Stimulated activated CD8-positive, alpha-beta memory T cell treated with anti-CD3 and anti-CD28 coated beads, Interleukin-4, amount 100 ng/mL, for 1 hour (primary cell): ENCODE measurements at places on chromosomes 6 and 20.

DNA sequence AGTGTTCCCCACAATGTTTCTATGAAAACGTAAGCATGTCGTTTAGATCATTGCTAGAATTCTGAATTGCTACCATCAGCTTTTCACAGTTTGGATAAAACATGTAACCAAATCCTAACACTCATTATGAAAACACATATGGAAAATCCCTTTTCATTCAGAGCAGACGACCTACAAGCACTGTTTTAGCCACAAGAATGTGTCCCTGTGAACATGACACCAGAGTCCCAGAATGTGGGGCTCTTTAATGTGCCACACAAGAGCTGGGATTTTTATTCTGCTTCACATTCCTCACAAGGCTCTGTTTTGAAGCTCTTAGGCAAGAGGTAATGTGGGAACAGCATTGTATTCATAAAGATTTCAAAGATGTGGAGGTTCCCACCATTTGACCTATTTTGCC, 141.1 kb upstream of the CITED2 start:
- DNase-seq, result no peak

DNA sequence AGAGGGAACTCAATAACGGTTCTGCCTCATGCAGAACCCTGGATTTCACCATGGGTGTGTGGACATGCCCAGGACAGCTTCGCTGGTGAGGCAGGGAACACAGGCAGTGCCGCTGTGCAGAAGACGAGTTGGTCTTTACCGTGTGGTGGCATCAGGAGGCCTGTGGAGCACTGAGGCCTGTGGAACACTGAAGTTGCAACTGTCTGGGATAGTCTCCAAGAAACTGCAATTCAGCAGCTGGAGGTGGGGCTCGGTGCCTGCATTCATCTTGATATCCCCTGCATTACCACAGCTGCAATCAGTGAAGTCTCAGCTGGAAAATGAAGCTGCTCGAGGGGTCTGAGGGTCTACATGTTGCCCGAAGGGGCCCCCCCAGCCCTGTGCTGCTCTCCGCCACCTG, 202.4 kb upstream of the CDH4 start:
- DNase-seq, result no peak

DNA sequence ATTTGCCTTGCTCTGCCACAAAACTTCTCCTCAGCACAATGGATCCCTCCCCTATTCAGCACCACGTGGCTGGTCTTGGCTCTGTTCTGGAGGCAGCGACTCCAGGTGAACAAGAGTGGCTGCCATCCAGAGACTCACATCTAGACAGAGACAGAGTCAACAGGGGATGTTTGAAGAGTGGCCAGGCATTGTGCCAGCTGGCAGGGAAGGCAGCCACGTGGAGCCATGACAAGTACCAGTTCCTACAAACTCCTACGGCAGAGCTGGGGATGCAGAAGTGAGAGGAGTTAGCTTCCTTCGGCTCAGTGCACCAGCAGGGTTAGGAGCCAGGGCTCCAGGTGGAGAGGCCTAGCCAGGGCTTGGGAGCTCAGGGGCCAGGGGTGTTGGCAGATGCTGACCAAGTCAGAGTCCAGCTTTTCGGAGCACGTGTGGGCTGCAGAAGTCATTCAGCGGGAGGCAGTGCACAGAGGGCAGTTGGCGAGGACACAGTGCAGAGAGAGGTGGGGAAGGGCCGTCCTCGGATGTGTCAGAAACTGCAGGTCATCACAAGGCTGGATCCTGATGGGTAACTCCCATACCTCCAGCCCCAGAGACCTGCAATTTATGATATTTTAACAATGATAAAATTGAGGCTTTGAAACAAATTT, 171.7 kb upstream of the PDE10A start:
- DNase-seq, result no peak

GRCh38 chr6:85547719-85548118, 45.9 kb downstream of the SNX14 start:
- no peak for DNase-seq

GRCh38 chr6:111201244-111201554, 113.9 kb downstream of the SLC16A10 start:
- DNase-seq, result no peak

DNA sequence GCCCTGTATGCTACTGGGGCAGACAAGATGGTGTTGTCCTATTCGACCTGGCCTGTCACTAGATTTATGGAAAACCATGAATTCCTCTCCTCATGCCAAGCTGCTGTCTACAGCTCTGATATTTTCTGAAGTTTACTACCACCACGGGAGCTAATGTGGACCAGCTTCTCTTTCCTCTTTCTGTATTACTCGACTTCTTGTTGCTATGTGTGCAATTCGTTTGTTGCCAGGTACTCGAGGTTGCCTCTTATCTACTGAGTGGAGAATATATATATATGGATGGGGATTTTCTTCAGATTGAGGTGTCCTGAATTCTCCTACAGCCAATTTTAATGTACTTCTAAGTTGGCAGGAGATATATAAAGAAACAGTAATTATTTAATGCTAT, 34.7 kb downstream of the MAN1A1 start:
- no peak for DNase-seq

GRCh38 chr6:167130008-167130677, 7.2 kb downstream of the CCR6 start:
- DNase-seq, result no peak

- no peak for DNase-seq
Observed at GRCh38 chr20:64119681-64120341, 12.4 kb upstream of the NPBWR2 start.

- DNase-seq, result no peak
Observed at GRCh38 chr6:99186417-99186816, 163.1 kb downstream of the FAXC start.

DNA sequence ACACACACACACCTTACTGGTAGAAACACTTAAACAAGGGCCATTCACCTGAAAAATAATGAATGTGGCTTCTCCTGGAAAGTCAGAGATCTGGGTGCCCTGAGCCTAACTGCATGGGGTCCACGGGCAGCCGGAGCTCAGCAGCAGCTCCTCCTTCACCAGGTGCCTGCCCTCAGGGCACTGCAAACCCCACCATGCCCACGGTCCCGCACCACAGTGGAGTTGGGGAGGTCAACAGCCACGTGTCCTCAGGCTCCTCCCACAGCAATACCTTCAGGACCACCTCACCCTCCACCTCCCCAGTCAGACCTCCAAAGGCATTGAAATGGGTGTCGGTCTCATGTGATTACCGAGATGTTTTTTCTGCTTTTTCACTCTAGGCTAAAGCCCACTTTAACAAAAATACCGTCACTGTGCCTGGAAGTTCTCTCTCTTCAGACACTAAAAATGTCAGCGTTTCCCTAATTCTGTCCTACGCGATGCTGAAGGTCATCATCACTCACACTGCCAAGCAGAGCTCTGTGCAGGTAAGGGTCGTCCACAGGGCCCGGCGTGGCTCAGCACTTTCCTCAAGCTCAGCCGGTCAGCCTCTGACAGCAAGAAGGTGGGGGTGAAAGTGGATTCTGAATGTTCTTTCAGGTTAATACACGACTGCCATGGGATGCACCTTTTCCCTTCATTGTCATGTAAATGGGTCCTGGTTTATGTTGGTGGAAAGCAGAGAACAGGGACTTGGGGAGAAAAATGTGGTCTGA, 48.9 kb downstream of the CDK5RAP1 start:
- DNase-seq, result no peak

DNA sequence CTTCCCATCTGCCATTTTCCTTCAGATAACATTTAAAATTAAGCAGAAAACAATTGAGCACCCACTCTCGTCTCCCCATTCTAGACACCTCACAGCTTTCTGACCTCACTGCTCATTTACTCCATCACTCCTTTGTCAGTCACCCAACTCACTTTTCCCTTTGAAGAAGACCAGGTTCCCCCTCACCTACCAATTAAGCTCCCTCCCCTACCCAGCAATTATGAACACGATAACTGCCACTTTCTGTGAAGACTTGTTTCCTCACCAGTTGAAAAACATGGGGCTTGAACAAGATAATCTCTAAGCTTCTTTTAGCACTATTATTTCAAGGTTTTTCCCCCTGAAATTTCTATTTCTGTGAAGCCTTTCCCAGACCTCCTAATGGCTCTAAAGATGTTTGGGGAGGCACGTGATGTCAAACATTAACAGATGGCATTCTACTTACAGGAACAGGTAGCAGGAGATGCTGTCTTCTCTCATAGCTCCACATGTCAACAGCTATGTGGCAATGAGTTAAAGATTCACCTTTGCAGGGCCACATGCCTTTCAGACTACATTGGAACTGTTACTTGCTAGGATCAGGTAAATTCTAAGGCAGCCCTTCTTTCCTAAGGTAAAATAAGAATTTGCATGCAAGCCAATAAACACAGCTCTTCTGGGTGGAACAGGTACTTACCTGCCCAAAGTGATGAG, 24.8 kb upstream of the SLA2 start:
- no peak for DNase-seq

GRCh38 chr6:127402890-127403617, 56.1 kb downstream of the KIAA0408 start:
- no peak for DNase-seq

- no peak for DNase-seq
Observed at GRCh38 chr6:14824060-14824459, 421.8 kb upstream of the JARID2 start.

DNA sequence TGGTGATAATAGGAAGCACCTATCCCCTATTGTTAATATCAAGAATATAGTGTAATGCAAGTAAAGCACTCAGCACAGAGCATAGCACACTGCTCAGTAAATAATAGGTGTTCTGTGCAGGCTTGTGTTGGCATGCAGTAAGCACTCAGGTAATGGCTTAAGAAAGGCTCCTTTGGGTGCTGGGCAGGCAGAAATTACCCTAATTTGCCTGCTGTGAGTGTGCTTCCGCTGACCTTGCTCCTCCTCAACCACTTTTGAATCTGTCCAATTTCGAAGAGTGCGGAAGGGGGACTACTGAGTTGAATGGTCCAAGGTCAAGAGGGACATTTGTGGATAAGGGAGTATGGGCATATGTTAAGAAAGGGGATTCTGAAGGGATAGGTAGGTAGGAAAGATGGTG, 15.4 kb downstream of the SRSF3 start:
- no peak for DNase-seq

GRCh38 chr6:144006736-144007477, 1.2 kb downstream of the PLAGL1 start:
- DNase-seq, result no peak

- DNase-seq, result no peak
Observed at GRCh38 chr6:63813566-63814120, 178.0 kb downstream of the PHF3 start.

- DNase-seq, result no peak
Observed at GRCh38 chr20:41657655-41658054, 39.5 kb upstream of the CHD6 start.

DNA sequence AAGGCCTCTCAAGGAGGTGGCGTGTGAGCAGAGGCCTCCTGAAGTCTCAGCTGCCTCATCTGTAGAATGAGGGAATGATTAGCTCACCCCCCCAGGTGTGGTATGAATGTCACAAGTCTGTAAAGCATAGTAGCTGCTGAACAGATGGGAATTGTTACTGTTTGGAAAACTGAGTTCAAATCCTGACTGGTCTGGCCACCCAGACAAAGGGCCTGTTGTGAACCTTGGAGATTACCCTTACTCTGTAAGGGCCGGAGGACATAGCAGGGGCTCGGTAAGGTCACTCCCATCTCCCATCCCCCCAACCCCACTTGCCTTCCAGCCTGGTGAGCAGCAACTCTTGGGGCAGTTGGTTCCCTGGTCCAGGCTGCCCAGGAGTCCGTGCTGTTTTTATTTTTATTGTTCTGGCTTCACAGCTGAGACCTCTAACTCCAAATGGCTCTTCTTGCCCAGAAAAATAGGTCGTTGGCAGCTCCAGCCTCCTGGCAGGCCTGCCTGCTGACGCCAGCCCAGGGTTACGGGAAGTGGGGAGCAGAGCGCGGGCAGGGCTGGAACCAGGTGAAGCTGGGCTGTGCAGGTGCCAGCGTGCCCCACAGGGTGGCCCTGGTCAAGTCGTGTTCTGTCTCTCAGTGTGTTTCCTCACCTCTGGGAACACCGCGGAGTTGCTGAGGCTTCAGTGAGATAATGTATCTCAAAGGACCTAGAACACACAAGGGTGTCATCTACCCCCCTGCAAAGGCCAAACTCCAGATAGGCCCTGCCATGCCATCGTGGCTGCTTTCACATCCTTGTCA, 4.5 kb upstream of the SIRPA start:
- DNase-seq, result no peak

DNA sequence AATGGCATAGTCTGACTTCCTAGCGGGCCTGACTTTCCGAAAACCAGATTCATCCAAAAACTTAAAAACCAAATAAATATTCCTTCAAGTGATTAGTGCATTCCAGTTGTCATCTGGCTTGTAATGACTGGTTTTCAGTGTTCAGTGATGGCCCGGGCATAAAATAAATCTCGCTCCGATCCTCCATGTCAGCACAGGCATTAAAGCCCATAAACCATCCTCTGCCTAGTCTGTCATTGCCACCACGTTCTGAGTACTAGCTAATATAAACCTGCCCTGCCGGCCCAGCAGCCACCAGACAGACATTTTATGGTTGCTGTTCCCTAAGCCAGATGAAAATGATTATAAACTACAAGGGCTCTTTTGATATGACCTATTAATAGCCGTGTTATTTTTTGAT, 232.3 kb upstream of the GMDS start:
- DNase-seq, result no peak

- DNase-seq, result no peak
Observed at GRCh38 chr20:11556410-11556809, 361.3 kb upstream of the BTBD3 start.

DNA sequence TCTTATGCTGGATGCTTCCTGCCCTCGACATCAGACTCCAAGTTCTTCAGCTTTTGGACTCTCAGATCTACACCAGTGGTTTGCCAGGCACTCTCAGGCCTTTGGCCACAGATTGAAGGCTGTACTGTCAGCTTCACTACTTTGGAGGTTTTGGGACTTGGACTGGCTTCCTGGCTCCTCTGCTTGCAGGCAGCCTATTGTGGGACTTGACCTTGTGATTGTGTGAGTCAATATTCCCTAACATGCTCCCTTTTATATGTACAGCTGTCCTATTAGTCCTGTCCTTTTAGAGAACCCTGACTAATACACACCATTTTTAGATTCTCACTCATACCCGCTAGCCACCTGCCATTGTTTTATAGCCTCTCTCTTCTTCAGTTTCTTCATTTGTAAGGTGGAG, 382.1 kb upstream of the TSHZ2 start:
- DNase-seq, result no peak

DNA sequence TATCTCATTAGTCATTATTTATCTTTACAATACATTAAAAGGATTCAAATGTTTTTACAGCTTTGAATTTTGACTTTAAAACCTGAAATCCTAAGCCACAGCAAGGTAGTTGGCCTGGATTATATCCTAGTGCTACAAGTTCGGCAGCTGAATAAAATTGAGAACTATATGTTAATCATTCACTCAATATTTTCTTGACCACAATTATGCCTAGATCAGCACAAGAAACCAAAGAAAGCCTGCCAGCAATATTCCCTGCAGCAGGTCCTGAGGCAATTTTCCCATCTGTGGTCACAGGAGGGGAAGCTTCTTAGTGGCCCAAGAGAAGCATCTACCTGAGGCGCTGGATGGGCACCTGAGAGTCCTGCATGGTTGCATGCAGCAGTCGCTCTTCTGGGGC, 183.5 kb downstream of the GMDS start:
- DNase-seq, result no peak

GRCh38 chr20:38631155-38632022, 29.8 kb downstream of the ARHGAP40 start:
- no peak for DNase-seq

GRCh38 chr20:48578397-48579098, 249.3 kb downstream of the PREX1 start:
- DNase-seq, result no peak

GRCh38 chr6:95847061-95847460, 168.7 kb upstream of the FUT9 start:
- DNase-seq, result no peak
